ENCODE measurements at places on chromosomes 1 and 21.

GRCh38 chr1:110258734-110259133, 48.6 kb downstream of the KCNC4 start:
- no peak for DNase-seq

- DNase-seq, result no peak
Observed at GRCh38 chr1:207089627-207090355, 1.1 kb downstream of the C4BPB start.

GRCh38 chr1:207346513-207346912, 25.0 kb downstream of the CD55 start:
- DNase-seq, result no peak

- no peak for DNase-seq
Observed at GRCh38 chr21:42533963-42534355, 20.3 kb downstream of the SLC37A1 start.

DNA sequence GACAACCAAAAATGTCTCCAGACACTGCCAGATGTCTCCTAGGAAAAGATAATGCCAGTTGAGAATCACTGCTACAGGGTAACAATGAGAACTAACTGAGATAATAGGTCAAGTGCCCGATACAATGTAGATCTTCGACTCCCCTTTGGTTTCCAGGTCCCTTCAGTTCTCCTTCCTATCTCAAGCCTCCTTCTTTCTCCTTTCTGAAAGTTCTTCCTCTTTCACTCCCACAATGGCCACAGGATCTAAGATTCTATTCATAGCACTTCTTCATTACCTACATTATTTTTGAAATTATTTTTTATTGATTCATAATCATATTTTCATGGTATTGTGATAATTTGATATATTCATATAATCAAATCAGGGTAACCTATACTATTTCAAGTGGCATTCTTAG, 6.3 kb downstream of the PFDN2 start:
- no peak for DNase-seq

DNA sequence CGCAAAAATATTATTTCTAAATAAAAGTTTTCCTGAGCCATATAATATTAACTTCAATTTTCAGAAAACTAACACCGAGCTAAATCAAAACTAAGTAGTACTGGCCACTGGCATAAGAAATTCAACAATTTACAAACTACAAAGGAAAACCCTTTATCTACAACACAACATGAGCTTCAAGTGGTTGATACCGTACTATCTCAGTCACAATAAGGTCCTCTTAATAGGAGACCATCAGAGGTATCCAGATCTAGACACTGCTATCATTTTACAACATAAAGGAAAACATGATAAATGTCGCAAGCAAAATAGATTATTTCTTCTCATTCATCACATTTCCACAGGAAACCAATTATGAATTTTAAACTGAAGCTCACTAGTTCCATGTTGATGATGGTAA, 39.5 kb downstream of the GATAD2B start:
- no peak for DNase-seq

DNA sequence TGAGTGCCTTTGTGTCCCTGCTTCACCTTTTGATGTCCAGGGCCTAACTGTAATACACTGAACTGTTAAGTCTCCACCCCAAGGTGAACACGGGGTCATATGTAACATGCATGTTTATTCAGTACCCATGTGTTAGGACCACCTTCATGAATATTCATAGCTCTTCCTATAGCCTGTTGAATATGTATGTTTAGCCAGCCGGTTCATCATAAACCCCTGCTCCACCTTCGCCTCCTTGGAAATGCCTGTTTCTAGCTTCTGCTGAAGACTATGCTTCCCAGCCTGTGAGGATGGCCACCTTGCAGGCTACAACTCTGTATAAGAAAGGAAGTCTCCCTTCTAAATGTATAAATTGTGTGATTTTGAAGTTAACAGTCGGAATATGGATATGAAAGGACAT, 69.3 kb downstream of the C1orf94 start:
- DNase-seq, result no peak

DNA sequence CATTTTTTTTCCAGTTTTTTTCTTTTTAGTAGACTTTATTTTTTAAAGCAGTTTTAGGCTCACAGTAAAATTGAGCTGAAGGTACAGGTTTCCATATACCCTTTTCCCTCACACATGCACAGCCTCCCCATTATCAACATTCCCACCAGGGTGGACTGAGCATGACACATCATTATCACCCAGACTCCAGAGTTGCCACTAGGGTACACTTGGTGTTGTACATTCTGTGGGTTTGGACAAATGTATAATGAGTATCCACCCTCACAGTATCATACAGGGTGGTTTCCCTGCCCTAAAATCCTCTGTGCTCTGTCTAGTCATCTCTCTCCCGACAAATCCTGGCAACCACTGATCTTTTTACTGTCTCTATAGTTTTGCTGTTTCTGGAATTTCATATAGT, 3.0 kb upstream of the AIM2 start:
- DNase-seq, result no peak

- DNase-seq, result no peak
Observed at GRCh38 chr1:179384027-179384426, 18.3 kb downstream of the AXDND1 start.

DNA sequence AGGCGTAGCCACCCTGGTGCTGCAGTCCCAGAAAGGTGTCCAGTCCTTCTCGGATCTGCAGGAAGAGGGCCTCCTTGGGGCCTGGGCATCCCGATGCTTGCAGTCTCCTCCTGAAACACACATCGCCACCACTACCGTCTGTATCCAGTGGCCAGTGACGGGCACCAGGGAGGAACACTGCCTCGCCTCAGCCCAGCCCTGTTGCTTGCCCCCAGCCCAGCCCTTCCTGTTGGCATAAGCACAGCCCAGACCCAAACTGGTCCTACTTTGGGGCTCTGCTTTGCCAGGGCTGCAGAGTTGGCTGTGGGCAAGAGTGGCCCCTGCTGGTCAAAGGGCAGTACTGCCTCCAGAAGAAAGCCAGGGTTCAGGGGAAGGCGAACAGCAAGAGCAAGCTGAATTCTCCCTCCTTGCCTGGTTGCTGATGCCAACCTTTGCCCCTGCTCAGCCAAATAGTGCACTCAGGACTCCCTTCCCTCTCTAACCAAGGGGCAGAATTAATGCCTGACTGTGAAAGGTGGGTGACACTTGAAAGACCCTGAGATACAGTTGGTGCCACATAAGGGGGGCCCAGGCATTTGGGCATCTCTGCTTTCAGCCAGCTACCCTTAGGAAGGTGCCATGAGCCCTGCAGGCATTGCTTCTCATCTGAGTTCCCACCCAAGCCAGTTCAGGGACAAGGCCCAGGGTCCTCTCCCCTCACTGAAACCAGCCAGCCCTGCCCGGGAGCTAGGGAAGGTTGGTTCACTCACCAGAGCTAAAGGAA, 11.1 kb upstream of the ARHGEF2 start:
- DNase-seq, result peak; percentile 78
